ENCODE measurements at places on chromosomes 12 and 14.

- no peak for DNase-seq
Observed at GRCh38 chr12:116282371-116283286, 5.1 kb upstream of the MED13L start.

GRCh38 chr12:12803186-12803585 is 10.0 kb upstream of the DDX47 start:
- DNase-seq, result peak; percentile 98

DNA sequence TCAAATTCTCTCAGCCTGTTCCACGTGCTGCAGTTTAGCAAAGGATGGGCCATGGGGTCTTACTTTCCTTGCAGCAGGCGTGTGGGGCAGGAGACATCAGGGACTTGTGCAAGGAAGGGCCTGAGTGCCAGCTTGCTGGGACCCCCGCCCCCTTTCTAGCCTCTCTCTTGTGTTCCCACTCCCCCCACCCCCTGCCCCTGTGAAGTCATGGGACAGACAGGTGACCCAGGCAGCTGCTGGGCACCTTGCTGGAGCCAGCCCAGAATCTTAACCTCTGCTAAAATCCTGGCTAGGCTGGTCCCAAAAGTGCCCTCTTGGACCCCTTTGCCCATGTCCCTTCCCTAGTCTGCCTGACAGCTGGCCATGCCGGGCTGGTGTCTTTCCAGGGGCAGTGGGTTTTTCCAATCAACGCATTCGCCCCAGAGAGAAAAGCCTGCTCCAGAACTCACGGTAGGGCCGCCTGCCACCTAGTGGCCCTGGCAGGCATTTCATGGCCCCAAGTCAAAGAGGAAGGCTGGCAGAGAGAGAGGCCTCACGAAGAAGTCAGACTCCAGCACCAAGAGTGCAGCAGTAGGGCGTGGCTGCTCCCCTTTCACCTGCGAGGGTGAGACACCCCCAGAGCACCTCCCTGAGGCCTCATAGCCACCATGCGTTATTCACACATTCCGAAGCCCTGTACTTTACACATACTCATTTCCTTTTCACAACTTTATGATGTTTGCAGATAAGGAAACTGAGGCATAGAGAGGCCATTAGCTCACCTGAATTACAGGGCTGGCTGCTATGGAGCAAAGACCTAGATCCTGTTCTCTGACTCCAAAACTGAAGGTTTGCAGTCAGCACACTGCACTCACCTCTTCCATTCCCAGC is 67.4 kb downstream of the LGMN start:
- DNase-seq, result peak; percentile 27

- no peak for DNase-seq
Observed at GRCh38 chr12:121964813-121965643, 46.6 kb downstream of the CFAP251 start.

DNA sequence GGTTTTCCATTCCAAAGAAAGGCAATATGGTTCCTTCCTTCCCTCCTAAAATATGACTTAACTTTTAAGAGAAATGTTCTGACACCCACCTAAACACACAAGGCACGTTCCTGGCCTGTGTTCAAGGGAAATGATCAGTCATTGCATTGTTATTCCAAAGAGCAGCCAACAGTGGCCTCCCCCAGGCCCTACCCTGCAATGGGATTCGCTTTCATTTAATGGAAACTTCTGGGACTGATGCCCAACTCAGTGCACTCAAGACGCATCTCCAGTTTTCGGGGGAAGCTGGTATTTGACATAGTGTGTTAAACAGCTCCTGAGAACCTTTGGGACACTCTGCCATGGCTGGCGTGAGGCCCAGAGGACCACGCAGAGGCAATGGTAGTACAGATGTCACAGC is 65.9 kb downstream of the DDX51 start:
- no peak for DNase-seq

DNA sequence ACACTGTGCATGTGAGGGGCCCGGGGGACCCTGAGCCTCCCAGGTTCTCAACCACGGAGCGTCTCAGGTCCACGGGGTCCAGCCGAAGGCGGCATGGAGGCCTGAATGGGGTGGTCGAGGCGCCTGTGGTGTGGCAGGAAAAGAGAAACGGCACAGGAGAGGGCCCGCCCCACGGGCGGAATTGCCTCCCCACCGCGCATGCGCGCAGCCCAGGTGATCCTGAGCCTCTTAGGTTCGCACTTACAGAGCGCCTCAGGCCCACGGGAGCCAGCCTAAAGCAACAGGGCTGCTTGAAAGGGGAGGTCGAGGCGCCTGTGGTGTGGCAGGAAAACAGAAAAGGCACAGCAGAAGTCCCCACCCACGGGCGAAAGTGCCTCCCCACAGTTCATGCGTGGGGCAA is 311.0 kb downstream of the ALG10 start:
- no peak for DNase-seq

GRCh38 chr12:124609041-124609989 is 41.9 kb upstream of the NCOR2 start:
- no peak for DNase-seq

- DNase-seq, result no peak
Observed at GRCh38 chr14:73502017-73502619, 11.4 kb downstream of the RIOX1 start.

All from SW 1271 (cell line).